ENCODE measurements at places on chromosomes 16 and 17. TPM values are rescaled to one million over a fixed set of nuclear protein-coding genes. Genes with fewer than 3 reads are reported as not detected.
A peak's percentile ranks its signal among the peaks of the same experiment; 100 is the strongest.

DNA sequence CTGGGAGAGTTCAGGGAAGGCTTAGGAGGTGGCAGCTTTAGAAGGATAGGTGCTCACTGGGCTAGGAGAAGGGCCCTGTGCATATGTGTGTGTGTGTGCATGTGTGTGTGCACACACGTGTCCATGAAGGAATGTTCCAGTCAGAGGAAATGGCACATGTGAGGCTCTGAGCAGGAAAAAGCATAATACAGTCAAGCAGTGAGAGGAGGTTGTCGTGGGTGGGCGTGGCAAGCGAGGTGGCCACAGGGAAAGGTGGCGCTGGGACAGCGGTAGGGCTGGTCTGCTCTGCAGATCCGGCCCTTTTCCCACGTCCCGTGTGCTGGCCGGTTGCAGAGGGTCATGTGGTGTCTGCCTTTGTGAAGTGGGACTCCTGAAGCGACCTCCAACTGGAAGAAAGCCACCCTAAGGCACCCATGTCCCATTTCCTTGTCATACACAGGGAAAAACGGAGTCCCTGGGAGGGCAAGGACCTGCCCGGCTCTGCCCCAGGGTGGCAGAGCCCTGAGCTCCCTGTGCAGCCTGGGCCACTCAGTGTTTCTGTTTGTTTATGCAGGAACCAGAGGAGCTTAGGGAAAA, 40.1 kb downstream of the NT5M start:
- no peaks in the 10 kb centered on the region for H3K4me1 ChIP-seq
- no peaks in the 10 kb centered on the region for H3K36me3 ChIP-seq
- DNase-seq, result no peak

DNA sequence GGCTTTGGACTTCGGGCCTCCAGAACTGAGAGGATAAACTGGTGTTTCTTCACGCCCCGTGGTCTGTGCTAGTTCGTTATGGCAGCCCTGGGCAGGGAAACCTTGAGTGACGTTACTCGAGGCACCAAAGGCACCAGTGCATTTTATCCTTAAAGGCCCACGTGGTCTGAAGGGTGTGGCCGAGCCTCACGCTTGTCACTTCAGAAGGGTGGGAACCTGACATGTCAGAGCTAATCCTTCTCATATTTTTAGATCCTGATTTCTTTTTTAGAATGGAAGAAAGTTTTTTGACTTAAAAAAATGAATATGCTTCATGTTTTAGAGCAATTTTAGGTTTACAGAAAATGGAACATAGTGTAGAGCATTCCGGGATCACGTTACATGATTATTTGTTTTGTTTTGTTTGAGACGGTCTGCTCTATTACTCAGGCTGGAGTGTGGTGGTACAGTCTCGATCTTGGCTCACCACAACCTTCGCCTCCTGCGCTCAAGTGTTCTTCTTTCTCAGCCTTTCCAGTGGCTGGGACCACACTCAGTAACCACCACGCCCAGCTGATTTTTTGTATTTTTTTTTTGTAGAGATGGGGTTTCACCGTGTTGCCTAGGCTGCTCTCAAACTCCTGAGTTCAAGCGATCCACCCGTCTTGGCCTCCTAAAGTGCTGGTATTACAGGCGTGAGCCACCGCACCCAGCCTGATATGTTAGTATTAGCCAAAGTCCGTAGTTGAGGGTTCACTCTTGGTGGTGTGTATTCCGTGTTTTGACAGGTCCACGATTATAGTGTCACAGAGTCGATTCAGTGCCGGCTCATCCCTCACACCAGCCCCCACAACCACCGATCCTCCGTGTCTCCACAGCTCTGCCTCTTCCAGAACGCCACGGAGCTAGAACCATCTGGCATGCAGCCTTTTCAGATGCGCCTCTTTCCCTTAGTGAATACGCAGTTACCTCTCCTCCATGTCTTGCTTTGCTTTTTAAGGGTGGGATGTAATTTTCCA, 47.9 kb downstream of the RAB11FIP3 start:
- H3K4me1 ChIP-seq, result peaks cover 1% of the 10 kb centered on the region
- DNase-seq, result peak; percentile 19
- H3K27ac ChIP-seq, result no peak overlapping the region

- no peaks in the 10 kb centered on the region for H3K36me3 ChIP-seq
- no peak for DNase-seq
- no peaks in the 10 kb centered on the region for H3K27me3 ChIP-seq
- H3K27ac ChIP-seq, result no peak overlapping the region
Observed at GRCh38 chr16:67184453-67184994, 761 bp upstream of the MATCAP1 start.

GRCh38 chr16:86211800-86212199, 298.5 kb upstream of the FOXF1 start:
- no peak for DNase-seq
- no peaks in the 10 kb centered on the region for H3K36me3 ChIP-seq
- H3K4me1 ChIP-seq, result peaks cover 19% of the 10 kb centered on the region
- H3K27ac ChIP-seq, result no peak overlapping the region

- H3K4me1 ChIP-seq, result peaks cover under 1% of the 10 kb centered on the region
- H3K36me3 ChIP-seq, result peaks cover 17% of the 10 kb centered on the region
- no peak overlapping the region for H3K27ac ChIP-seq
- no peak for DNase-seq
- H3K27me3 ChIP-seq, result no peaks in the 10 kb centered on the region
Observed at GRCh38 chr17:76034428-76035350, 7.6 kb upstream of the EVPL start.

DNA sequence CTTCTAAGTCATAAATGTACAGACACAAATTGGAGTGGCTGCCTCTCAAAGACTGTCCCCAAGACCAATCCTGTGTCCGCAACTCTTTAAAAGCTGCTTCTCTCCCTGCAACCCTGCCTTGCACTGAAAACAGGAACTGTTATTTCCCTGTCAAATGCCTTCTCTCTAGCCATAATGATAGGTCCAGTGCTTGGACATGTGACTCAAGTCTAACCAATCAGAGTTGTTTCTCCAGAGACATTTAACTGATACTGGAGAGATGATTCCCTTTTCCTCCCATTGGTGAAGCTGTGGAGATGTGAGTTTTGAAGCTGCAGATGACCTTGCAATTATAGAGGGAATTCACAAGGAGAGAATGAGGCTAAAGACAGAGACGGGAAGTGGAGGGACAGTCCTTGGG, 253.3 kb upstream of the CDH5 start:
- H3K27me3 ChIP-seq, result no peaks in the 10 kb centered on the region
- no peak overlapping the region for H3K27ac ChIP-seq
- no peaks in the 10 kb centered on the region for H3K36me3 ChIP-seq
- DNase-seq, result no peak
- no peak overlapping the region for H3K4me3 ChIP-seq

- no peaks in the 10 kb centered on the region for H3K27me3 ChIP-seq
- peak; percentile 98 for DNase-seq
- peak overlapping the region; percentile 1 for H3K4me3 ChIP-seq
- H3K27ac ChIP-seq, result peak overlapping the region; percentile 94
- no peaks in the 10 kb centered on the region for H3K36me3 ChIP-seq
- peaks cover 37% of the 10 kb centered on the region for H3K4me1 ChIP-seq
Observed at GRCh38 chr16:27242868-27243590, 25.5 kb downstream of the NSMCE1 start.

DNA sequence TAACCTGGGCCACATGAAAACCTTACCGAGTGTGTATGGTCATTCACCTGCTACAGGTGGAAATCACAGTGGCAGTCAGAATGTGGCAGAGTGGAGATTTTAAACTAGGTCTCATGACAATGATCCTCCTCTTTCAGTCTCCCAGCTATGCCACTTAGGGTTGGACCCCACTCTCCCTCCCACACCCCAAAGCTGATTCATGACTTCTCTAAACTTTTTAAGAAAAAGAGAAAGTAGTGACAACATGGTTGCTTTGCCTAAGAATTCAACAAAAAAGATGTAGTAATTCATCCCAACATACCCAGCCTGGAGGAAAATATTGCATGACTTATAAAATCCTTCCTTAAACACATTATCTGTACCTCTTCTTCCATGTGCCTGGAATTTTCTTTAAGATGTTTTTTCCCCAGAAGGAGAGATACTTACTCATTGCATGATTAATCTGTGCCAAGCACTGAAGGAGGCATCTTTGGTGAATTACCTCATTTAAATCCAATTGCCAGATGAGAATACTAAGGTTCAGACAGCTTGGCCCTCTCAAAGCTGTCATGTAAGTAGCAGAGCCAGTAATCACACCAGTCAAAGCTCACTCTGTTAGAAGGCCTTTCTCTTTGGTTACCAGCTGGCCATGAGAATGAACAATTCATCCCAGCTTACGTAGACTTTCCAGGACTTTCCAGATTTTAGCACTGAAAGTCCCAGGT, 119.9 kb downstream of the COPRS start:
- H3K4me3 ChIP-seq, result no peak overlapping the region
- peak; percentile 91 for DNase-seq
- H3K4me1 ChIP-seq, result peaks cover 25% of the 10 kb centered on the region
- no peaks in the 10 kb centered on the region for H3K36me3 ChIP-seq
- H3K27me3 ChIP-seq, result no peaks in the 10 kb centered on the region
- H3K27ac ChIP-seq, result peak overlapping the region; percentile 95

- H3K4me3 ChIP-seq, result no peak overlapping the region
- H3K4me1 ChIP-seq, result peaks cover 40% of the 10 kb centered on the region
- peak overlapping the region; percentile 85 for H3K27ac ChIP-seq
- no peaks in the 10 kb centered on the region for H3K27me3 ChIP-seq
Observed at GRCh38 chr17:45307290-45308015, 9.4 kb downstream of the MAP3K14 start.

GRCh38 chr16:56549744-56550385, 15.0 kb upstream of the MT4 start:
- no peak overlapping the region for H3K4me3 ChIP-seq
- peak; percentile 28 for DNase-seq
- H3K27ac ChIP-seq, result no peak overlapping the region

DNA sequence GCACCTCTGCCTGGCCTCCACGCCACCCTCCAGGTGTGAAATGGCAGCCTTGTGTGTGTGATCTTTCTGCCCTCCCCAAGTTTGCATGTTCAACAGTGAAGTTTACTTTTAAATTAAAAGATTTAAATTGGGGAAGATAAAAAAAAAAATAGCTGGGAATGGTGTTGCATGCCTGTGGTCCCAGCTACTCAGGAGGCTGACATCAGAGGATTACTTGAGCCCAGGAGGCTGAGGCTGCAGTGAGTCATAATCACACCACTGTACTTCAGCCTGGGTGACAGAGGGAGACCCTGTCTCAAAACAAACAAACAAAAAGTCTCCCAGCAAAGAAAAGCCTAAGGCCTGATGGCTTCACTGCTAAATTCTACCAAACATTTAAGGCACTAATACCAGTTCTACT, 35.4 kb upstream of the RNF43 start:
- no peak overlapping the region for H3K4me3 ChIP-seq
- no peaks in the 10 kb centered on the region for H3K4me1 ChIP-seq
- peak; percentile 10 for DNase-seq

GRCh38 chr17:43952351-43952723, 1.4 kb downstream of the PYY start:
- H3K4me3 ChIP-seq, result no peak overlapping the region
- peaks cover 69% of the 10 kb centered on the region for H3K27me3 ChIP-seq

- H3K4me1 ChIP-seq, result no peaks in the 10 kb centered on the region
- no peaks in the 10 kb centered on the region for H3K36me3 ChIP-seq
- peaks cover 2% of the 10 kb centered on the region for H3K27me3 ChIP-seq
- no peak overlapping the region for H3K27ac ChIP-seq
- H3K4me3 ChIP-seq, result no peak overlapping the region
Observed at GRCh38 chr16:49748322-49748721, 107.6 kb downstream of the ZNF423 start.

DNA sequence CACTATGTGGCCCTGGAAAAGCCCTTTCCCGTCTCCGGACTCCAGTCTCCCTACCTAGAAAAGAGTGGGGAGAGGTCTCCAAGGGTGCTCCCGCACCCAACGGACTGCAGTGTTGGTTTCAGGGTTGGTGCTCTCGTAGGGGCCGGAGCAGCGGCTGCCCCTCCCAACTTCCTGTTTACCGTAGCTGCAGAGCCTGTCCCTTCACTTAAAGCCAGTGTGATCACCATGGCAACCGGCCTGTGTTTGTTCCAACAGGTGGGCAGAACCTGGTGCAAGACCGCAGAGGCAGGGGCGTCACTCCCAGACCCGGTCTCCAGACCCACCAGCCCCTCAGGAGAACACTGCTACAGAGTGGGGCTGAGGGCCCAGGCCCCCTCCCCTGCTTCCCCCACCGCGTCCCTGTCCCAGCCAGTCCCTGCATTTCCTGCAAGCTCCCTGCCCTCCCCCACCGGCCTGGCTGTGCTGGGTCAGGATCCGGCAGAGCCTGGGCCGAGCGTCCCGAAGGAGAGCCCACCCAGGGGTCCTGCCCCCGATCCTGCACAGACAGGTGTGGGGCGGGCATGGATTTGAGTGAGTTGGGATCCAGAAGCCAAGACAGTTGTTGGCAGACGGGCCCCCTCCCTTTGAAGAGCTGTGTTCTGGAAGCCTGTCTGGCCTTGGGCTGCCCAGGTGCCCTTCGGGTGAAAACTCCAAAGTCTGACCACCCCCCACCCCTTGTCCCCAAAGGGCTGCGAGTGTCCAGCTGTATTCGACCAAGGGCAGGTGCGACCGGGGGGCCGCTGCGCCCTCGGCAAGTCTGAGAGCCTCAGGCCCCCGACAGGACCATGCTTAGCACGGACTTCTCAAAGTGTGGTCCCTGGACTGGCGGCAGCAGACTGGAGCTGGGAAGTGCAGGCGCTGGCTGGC, 1.5 kb upstream of the BAIAP3 start:
- H3K4me3 ChIP-seq, result no peak overlapping the region
- no peak overlapping the region for H3K27ac ChIP-seq
- DNase-seq, result peak; percentile 30
- peaks cover 7% of the 10 kb centered on the region for H3K4me1 ChIP-seq
- H3K36me3 ChIP-seq, result no peaks in the 10 kb centered on the region

GRCh38 chr16:89101303-89102040, 7.8 kb downstream of the ACSF3 start:
- H3K4me1 ChIP-seq, result 0 out of 2 replicates have a peak, but pooled peaks cover 2% of the 10 kb centered on the region
- no peak overlapping the region for H3K4me3 ChIP-seq
- H3K27ac ChIP-seq, result no peak overlapping the region
- H3K36me3 ChIP-seq, result peaks cover 48% of the 10 kb centered on the region
- no peaks in the 10 kb centered on the region for H3K27me3 ChIP-seq

DNA sequence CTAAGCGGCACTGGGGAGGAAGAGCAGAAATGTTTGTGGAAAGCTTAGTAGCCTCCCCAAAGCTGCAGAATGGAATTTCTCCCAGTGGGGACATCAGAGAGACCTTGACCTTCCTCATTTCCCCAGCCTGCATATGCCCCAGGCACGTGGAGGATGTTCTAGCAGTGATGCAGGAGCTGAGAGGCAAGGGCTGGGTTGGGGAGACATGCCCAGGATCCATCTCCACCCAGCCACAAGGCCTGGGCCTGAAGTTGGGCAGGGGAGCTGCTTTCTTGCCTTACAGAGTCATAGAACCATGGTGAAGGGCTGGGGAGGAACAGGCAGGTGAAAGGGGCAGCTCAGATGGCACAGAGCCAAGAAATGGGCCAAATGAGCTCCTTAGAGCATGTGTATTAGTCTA, 104.0 kb downstream of the TMEM132E start:
- no peak overlapping the region for H3K27ac ChIP-seq
- no peaks in the 10 kb centered on the region for H3K36me3 ChIP-seq
- no peak overlapping the region for H3K4me3 ChIP-seq
- DNase-seq, result no peak

GRCh38 chr16:2484898-2485508, 10.1 kb downstream of the TBC1D24 start:
- no peaks in the 10 kb centered on the region for H3K36me3 ChIP-seq
- no peak overlapping the region for H3K4me3 ChIP-seq
- DNase-seq, result no peak

The VPS35 gene
- total RNA-seq, result 174 TPM

The GAS2L2 gene
- not detected for total RNA-seq

The PSMB3 gene
- 828 TPM for total RNA-seq

The CDK5R1 gene
- 0.36 TPM for total RNA-seq

The ZNF213 gene
- total RNA-seq, result 0.72 TPM

Data from IMR-90 (cell line).